ENCODE measurements at places on chromosomes 4 and X.
A peak's percentile ranks its signal among the peaks of the same experiment; 100 is the strongest.

GRCh38 chr4:80840396-80840795 is 190.1 kb upstream of the BMP3 start:
- peak; percentile 40 for ATAC-seq

GRCh38 chr4:112759313-112759712 is 122.4 kb downstream of the LARP7 start:
- ATAC-seq: no peak

GRCh38 chrX:111352424-111352823 is 59.6 kb downstream of the DCX start:
- peak; percentile 40 for ATAC-seq

GRCh38 chr4:94826206-94826605 is 68.5 kb downstream of the BMPR1B start:
- no peak for ATAC-seq

DNA sequence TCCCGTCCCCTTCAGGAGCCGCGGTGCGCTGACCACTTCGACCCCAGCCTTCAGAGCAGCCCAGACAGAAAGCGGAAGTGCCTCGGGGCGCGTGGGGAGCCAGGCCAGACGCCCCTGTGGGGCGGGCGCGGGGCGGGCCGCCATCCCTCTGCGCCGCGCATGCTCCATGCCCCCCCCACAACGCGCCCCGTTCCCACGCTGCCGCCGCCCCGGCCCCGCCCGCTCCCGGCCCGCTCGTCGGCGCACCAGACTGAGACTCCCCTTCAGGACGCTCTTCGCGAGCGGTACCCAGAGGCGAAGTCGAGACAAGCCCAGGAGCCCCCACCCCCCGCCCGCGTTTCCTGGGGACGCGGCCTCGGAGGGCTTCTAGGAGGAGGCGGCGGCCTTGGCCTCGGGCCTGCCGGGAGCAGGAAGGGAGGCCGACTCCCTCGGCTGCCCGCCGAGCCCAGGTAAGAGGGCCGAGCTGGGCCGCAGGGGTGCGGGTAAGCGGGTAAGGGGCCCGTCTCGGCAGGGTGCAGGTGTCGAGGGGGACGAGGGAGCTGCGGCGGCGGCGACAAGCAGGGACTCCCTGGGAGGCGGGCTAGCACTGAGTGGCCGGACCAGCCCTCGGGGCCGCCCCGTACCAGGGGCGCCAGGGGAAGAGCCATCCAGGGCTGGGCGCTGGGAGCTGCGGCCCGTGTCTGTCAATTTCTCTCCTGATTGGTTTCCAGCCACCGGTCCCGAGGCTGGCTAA is at the start of gene ZFP92:
Gene ZFP92 (plus strand): TSS at position 218 of the 733 bp plus-strand sequence. CDS start 6,851 bp downstream, outside the sequence.
- peak; percentile 50 for ATAC-seq

DNA sequence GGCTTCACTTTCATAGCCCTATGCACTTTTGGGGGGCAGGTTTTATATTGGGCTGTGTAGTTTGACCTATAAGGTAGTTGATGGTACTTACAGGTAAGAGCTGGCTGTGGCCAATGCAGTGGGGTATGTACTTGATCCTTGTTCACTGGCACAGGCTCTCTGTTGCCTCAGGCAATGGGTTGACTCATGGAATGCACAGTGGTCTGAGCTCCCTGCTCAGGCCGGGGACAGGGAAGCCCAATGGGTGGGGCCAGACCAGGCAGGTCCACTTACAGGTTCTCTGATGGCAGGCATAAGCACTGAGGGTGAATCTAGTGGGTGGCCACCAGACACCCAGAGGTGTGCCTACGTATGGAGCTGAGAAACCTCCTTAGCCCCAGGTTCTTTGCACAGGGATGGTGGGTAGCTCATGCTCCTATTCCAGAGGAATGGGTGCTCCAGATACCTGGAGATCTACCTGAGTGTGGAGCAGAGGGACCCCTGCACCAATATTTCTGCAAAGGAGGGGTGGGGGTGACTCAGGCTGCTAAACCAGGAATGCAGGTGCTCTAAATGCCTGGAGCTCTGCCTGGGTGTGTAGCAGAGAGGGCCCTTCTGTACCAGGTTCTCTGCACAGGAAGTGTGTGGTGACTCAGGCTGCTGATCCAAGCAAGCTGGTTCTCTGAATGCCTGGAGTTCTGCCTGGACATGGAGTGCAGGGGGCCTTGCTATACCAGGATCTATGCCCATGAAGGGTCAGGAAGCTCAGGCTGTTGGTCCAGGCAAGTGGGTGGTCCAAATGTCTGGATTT is 52.3 kb downstream of the IL1RAPL2 start:
- ATAC-seq: no peak
